H1 (cell line): ENCODE measurements at places on chromosomes 16 and 17. TPM values are rescaled to one million over a fixed set of nuclear protein-coding genes. Genes with fewer than 3 reads are reported as not detected.

KRTAP4-3 gene
- not detected in 2 replicates for total RNA-seq

CACNG1 gene
- total RNA-seq = not detected in 2 replicates

CLEC18A gene
- total RNA-seq = 0.92 and 1.4 TPM in 2 replicates

TBC1D3E gene
- total RNA-seq = not detected in 2 replicates

MYH2 gene
- 9.0 and 9.5 TPM in 2 replicates for total RNA-seq

SLC5A2 gene
- 0.56 and 1.1 TPM in 2 replicates for total RNA-seq

PABPN1L gene
- not detected in 2 replicates for total RNA-seq

METTL23 gene
- total RNA-seq = 36.1 and 36.2 TPM in 2 replicates

TNK1 gene
- 7.6 and 8.7 TPM in 2 replicates for total RNA-seq

CD7 gene
- total RNA-seq = 0.86 and 1.3 TPM in 2 replicates

CLDN9 gene
- 0.60 and 0.77 TPM in 2 replicates for total RNA-seq

- DNase-seq = no peak
- no peaks in the 10 kb centered on the region for H3K27me3 ChIP-seq
- H3K4me3 ChIP-seq = no peak overlapping the region
- H3K4me1 ChIP-seq = no peaks in the 10 kb centered on the region; the same call in 1 of the 2 replicates
- H3K27ac ChIP-seq = no peak overlapping the region
Observed at GRCh38 chr16:66653581-66654350, 42.8 kb downstream of the CMTM4 start.

GRCh38 chr16:80176114-80176513 lies 364.7 kb upstream of the DYNLRB2 start:
- H3K27me3 ChIP-seq = no peaks in the 10 kb centered on the region
- no peak for DNase-seq
- no peaks in the 10 kb centered on the region for H3K4me1 ChIP-seq
- no peak overlapping the region for H3K4me3 ChIP-seq

DNA sequence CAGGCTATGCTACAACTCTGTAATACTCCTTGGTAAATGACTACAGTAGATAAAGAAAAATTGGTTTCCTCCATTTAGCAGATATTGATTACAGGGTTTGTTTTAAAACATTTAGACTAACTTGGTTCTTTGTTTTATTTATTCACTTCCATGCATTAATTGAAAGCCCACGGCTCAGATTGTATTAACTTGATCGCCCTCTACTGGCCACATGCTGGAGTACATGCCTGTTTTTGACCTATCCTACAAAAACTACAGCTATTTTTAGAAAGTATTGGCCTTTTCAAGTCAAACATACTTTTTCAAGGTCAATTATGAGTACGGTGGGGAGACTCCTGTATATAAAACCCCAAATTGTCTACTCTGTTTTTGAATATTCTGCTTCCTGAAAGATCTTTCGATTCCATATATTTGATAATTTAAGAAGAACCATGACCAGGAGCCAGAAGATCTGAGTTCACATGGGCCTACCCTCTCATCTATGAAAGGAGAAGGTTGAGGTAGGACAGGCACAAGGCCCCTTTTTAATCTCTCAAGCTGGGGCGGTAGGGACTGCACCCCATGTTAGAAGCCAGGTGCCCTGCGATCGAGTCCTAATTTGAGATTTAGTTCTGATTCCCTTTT lies 51.8 kb downstream of the CA10 start:
- no peak overlapping the region for H3K27ac ChIP-seq

GRCh38 chr17:36941265-36942010 lies 4.2 kb downstream of the LHX1 start:
- peak overlapping the region; percentile 54 for H3K4me3 ChIP-seq
- peak; percentile 74 for DNase-seq
- H3K36me3 ChIP-seq = no peaks in the 10 kb centered on the region
- H3K27me3 ChIP-seq = peaks cover 88% of the 10 kb centered on the region
- H3K27ac ChIP-seq = no peak overlapping the region

- DNase-seq = no peak
- H3K27ac ChIP-seq = no peak overlapping the region
- no peak overlapping the region for H3K4me3 ChIP-seq
- H3K36me3 ChIP-seq = peaks cover 70% of the 10 kb centered on the region
Observed at GRCh38 chr17:28612936-28613872, 781 bp downstream of the RSKR start.

DNA sequence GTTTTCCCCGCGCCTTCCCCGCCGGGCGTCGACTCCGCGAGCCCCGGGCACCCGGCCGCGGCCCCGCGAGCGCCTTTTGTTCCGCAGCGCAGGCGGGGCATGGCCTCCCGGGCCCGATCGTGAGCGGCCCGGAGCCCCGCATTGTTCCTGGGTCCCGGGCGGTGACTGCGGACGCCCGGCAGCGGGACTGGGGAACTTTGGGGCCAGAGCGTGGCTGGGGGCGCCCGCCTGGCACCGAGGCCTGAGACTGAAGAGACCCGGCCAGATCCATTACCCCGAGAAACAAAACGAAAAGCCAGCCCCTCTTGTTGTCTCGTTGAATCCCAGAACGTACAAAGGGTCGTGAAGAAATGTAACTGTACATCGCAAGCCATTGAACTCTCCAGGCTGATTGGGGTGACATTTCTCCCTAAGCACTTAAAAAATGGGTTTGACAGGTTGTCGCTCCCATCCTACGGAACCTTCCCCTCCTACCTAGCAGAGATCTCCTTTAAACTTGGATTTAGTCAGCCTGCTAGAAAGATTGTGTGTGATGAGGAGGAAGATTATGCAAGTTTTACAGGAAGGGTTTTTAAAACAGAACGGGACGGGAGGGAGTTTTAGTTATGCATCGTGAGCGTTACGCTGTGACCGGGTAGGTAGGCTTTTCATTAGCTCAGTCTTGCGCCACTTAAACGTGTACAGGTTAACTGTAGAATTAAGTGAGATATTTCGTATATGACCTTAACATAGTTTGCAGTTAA lies 825 bp downstream of the METTL9 start:
- H3K4me3 ChIP-seq = peak overlapping the region; percentile 99
- peaks cover 4% of the 10 kb centered on the region; the same call in 1 of the 2 replicates for H3K4me1 ChIP-seq
- DNase-seq = no peak
- H3K27me3 ChIP-seq = no peaks in the 10 kb centered on the region

DNA sequence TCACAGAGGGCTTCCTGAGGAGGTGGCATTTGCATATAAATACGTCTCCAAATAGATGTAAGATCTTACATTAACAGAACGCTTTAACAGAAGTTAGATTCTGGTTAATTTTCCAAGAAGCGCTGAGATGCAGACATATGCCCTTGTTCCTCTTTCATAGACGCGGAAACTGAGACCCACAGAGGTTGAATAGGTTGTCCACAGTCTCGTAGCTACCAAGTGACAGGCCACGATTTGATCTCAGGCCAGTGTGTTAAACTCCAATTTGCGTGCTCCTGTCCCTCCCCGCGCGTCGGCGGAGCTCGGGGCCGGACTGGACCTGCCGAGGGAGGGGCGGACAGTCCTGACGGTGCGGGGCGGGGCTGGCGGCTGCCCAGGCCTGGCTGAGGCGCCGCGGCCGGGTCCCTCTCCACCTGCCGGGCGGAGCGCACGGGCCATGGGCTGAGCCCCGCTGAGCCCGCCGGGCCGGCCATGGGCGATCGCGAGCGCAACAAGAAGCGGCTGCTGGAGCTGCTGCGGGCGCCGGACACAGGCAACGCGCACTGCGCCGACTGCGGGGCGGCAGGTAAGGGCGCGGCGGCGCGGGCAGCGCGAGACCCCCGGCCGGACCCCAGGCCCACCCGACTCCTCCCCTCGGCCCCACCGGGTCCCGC lies at the start of gene ADAP2:
ADAP2 (plus strand) TSS at position 402 of the 653 bp plus-strand sequence; CDS start at position 472, 70 bp downstream.
- peaks cover 11% of the 10 kb centered on the region for H3K4me1 ChIP-seq
- H3K4me3 ChIP-seq = peak within 1 kb of the TSS; percentile 45
- peaks cover 38% of the 10 kb centered on the region for H3K27me3 ChIP-seq
- H3K27ac ChIP-seq = no peak within 1 kb of the TSS
- DNase-seq = no peak
- H3K36me3 ChIP-seq = no peaks in the 10 kb centered on the region

DNA sequence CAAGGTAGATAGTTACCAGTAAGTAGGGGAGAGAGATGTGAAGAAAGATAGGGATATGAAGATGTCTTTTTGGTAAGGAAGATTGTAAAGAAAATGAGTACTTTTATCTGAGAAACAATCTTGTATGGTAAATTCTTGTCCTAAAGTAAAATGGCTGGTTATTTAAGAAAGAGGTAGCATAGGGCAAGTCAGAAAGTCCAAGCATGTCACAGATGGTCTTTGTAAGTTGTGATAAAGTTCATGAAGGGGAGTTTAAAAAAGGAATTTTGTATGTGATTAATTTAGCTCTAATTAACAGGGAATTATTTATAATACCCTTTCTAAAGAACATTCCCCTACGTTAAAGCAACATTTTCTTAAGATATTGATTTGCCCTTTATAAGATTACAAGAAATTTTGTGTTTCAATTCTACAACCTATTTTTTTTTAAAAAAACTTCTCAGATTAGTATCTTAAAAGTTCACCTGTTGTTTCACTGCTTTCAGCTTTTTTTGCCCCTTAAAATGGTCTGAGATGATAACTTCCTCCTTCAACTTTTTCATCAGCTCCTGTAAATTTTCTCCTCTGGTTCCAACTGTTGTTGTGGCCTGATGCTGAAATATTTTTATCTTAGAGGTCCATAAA lies 16.2 kb upstream of the CPHXL start:
- no peak for DNase-seq
- no peaks in the 10 kb centered on the region for H3K4me1 ChIP-seq
- H3K27ac ChIP-seq = no peak overlapping the region
- H3K4me3 ChIP-seq = no peak overlapping the region
- no peaks in the 10 kb centered on the region for H3K36me3 ChIP-seq

- no peaks in the 10 kb centered on the region for H3K4me1 ChIP-seq
- H3K27ac ChIP-seq = no peak overlapping the region
- H3K27me3 ChIP-seq = no peaks in the 10 kb centered on the region
- DNase-seq = no peak
Observed at GRCh38 chr17:51200846-51201245, 34.6 kb downstream of the NME2 start.

DNA sequence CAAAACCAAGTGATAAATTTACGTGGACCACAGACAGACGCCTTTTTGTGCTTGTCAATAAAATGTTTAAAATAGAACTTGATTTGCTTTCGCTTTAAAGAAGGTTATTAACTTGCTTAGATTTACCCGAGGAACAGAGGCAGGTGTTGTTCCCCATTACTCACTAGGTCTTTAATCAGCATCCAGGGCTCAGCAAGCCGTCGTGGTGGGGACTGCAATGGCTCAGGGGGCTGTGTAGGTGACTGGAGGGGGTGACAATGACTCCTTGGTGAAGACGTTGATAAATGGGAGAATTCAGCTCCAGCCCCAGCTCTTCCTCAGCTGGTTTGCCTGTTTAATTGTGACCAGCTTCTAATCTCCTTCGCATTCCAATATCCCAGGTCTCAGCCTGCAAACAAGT lies 231.4 kb downstream of the TMEM114 start:
- H3K4me3 ChIP-seq = no peak overlapping the region
- no peaks in the 10 kb centered on the region for H3K36me3 ChIP-seq
- no peak for DNase-seq
- H3K27ac ChIP-seq = no peak overlapping the region
- no peaks in the 10 kb centered on the region for H3K27me3 ChIP-seq

- no peaks in the 10 kb centered on the region for H3K36me3 ChIP-seq
- no peaks in the 10 kb centered on the region for H3K4me1 ChIP-seq
- no peak overlapping the region for H3K27ac ChIP-seq
- no peaks in the 10 kb centered on the region for H3K27me3 ChIP-seq
- H3K4me3 ChIP-seq = no peak overlapping the region
- DNase-seq = no peak
Observed at GRCh38 chr17:81261582-81262336, 22.6 kb downstream of the NDUFAF8 start.

GRCh38 chr16:89358030-89359005 lies 132.0 kb downstream of the ANKRD11 start:
- peaks cover 29% of the 10 kb centered on the region for H3K4me1 ChIP-seq
- no peak for DNase-seq
- no peak overlapping the region for H3K27ac ChIP-seq
- no peaks in the 10 kb centered on the region for H3K36me3 ChIP-seq
- no peaks in the 10 kb centered on the region for H3K27me3 ChIP-seq

GRCh38 chr17:65371702-65372101 lies 189.7 kb downstream of the AXIN2 start:
- no peaks in the 10 kb centered on the region for H3K4me1 ChIP-seq
- no peaks in the 10 kb centered on the region for H3K27me3 ChIP-seq
- H3K36me3 ChIP-seq = no peaks in the 10 kb centered on the region
- no peak overlapping the region for H3K4me3 ChIP-seq
- DNase-seq = no peak
- no peak overlapping the region for H3K27ac ChIP-seq

DNA sequence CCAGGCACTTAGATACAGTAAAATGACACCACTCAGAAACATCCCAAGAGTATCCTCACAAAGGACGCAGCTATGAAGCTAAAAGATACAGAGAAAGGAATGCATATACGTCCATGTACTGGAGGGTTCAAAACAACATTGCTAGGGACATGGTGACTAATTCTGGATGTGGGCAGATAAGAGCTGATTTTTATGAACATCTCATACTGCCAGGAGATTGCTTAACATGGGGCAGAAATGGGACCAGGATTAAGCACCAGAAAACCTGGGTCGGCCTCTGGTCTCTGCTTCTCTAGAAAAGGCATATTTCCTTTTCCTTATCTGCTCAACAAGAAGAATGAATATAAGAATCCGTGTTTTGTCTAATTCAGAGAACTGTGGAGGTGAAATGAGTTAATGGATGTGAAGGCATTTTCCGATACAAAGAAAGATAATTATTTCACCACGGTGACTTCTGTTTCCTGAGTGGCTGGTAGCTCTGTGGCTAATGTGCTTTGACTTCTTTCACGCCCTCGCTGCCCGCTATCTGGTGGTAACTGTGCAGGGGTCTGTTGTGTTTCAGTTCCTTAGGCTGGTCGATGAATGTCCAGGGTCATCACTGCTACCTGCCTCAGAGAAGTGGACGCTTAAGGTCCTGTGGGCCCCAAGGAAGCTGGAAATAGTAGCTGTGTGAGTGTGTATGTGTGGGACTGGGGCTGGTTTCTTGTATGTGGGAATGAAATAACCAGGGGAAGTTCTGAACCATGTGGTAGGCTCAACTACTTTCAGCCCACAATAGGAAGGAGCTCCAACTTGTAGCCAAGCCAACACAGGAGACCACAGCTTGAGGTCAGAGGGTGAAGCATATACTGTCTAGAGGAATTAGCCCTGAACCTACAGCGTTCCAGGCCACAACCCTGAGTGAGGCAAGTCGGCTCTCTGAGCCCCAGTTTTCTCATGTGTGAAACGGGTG lies 15.8 kb upstream of the CCL5 start:
- H3K27me3 ChIP-seq = no peaks in the 10 kb centered on the region
- H3K4me3 ChIP-seq = no peak overlapping the region
- H3K4me1 ChIP-seq = no peaks in the 10 kb centered on the region; the same call in none of the 2 replicates
- no peaks in the 10 kb centered on the region for H3K36me3 ChIP-seq
- H3K27ac ChIP-seq = no peak overlapping the region

DNA sequence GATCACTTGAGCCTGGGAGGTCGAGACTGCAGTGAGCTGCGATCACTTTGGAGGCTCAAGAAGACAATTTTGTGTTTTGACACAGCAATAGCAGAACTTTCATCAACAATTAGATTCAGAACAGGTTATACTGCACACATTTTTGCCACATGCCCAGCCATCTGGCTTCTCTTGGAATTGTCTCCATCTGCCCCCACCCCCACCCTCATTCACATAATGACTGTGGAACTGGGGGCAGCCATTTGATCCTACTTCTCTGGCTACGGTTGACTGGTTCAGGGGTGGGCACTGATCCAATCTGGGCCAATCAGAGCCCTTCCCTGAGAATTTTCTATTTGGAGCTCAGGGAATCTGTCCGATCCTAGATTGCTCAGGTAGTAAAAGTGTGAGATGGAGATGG lies 14.0 kb downstream of the TMEM92 start:
- H3K27ac ChIP-seq = no peak overlapping the region
- no peak overlapping the region for H3K4me3 ChIP-seq
- H3K27me3 ChIP-seq = no peaks in the 10 kb centered on the region; the same call in 1 of the 2 replicates
- 0 out of 2 replicates have a peak, but pooled peaks cover 6% of the 10 kb centered on the region for H3K4me1 ChIP-seq
- no peak for DNase-seq

GRCh38 chr16:89798832-89799370 lies 17.5 kb downstream of the FANCA start:
- no peak overlapping the region for H3K27ac ChIP-seq
- DNase-seq = no peak
- no peaks in the 10 kb centered on the region for H3K4me1 ChIP-seq
- peaks cover 12% of the 10 kb centered on the region for H3K36me3 ChIP-seq
